ENCODE measurements at places on chromosomes 13 and 19.

- DNase-seq = peak; percentile 98
Measured at GRCh38 chr13:109243311-109243951, 543.0 kb downstream of the IRS2 start.

DNA sequence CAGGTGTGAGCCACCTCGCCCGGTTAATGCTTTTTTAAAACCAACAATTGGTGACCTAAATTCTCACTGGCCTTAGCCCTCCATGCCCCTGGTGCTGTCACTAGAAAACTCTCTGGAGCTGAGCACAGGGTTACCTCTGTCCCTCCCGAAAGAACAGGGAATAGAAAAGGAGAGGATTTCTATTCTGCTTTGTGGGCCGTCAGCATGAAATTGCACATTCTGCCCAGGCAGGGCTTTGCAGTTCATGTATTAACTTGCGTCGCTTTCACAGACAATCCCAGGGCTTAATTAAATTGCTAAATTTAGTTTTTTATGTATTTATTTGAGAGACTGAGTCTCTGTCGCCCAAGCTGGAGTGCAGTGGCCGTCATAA, 583 bp upstream of the ZNF480 start:
- no peak for DNase-seq

DNA sequence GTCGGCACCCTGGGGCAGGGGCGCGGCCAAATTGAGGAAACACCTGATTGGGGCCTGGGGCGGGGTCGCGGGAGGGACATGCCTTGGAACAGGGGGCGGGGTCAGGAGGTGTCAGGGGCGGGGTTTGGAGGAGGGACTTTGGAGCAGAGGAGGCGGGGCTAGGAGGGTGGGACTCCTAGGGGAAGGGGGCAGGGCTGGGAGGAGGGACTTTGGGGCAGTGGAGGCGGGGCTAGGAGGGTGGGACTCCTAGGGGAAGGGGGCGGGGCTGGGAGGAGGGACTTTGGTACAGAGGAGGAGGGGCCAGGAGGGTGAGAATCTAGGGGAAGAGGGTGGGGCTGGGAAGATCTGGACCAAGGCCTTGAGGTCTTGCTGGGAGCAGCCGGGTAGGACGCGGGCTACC, 21.9 kb downstream of the GRIN2D start:
- peak; percentile 53 for DNase-seq

DNA sequence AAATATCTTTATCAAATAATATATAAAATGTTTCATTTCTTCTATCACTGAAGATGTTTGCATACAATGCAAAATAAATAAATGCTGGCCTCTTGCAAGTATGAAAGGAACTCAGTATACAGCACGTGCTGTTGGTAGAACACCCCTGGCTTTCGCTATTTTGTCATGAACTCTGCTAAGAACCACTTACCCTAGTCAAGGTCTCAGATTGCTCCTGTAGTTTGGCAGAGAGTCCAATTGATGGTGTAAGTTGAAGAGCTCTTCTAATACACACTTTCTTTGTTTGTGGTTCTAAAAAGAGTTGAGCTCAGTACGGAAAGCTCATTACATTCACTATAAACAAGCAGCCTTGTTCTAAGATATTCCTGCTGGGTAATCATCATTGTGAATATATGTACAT, 1258.9 kb downstream of the EFNB2 start:
- no peak for DNase-seq

- peak; percentile 48 for DNase-seq
Measured at GRCh38 chr13:31835932-31836331, 96.6 kb downstream of the RXFP2 start.

DNA sequence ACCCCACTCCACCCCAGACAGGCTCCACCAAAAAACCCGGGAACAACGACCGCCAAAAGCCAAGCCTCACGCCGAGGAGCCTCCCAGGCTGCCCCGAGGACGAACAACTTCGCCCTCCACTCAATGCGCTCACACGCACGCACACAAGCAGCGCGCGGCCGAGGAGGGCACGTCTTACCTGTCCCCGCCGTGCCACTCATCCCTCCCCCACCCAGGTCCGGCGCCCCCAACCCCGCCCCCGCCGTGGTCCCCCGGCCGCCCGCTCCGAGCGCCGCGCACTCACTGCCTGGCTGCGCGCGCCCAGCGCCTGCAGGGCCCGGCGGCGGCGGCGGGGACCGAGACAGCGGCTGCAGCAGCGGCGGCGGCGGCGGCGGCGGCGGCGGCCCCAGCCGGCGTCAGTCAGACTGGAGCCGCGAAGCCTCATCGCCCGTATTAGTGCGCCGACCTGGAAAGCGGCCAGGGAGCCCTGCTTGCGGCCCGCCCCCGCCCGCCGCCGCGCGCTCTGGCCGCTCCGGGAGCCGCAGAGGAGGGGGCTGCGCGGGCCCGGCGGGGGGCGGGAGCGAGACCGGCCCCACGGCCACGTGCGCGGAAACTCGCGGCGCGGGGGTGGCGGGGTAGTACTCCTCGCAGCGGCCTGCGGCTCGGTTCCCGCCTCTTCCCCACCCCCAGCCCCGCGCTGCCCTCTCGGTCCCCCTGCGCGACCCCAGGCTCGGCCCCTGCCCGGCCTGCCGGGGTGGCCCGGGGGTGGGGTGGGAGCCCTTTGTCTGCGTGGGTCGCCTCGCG, at the start of gene SMAD9:
Gene SMAD9, minus strand, starts transcription at position 406 of the 783 bp plus-strand sequence. CDS start 40,549 bp downstream, outside the sequence.
- peak; percentile 69 for DNase-seq

- DNase-seq = peak; percentile 51
Measured at GRCh38 chr13:48750588-48751383, 97.1 kb downstream of the CYSLTR2 start.

DNA sequence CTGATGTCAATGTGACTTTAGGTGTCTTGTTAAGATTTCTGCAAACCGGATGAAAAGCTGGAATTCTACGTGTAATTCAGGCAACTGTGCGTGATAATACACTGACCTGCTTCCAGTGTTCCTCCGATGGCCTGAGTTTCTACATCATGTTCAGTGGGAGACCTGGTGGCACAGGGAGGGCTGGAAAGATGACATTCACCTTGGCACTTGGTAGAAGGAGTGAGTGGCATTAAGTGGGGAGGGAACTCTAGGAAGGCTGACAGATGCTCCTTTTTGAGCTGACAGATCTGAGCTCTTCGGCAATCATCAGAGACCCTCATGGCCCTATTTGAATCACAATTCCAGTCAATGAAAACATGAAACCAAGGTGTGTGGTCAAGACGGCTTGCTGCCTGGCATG, 4.0 kb downstream of the CACNA1A start:
- DNase-seq = no peak

DNA sequence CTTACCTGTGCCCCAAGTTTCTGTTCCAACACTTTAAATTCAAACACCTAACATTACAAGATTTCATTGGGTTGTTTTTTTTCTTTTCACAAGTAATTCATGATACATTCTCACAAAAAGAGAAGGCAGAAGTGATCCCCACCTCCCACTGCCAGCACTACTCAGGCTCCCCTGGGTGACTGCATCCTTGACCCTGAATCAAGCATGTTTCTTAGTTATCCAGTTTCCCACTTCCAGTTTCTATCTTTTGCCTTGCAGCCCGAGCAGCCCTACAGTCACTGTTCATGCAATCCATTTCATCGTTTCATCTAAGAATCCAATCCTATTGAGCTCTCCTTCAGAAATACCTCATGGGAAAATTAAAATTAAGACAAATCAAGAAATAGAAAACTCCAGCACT, 61.4 kb downstream of the RNASEH2B start:
- no peak for DNase-seq

- no peak for DNase-seq
Measured at GRCh38 chr13:19154843-19155242, 26.8 kb downstream of the TUBA3C start.

DNA sequence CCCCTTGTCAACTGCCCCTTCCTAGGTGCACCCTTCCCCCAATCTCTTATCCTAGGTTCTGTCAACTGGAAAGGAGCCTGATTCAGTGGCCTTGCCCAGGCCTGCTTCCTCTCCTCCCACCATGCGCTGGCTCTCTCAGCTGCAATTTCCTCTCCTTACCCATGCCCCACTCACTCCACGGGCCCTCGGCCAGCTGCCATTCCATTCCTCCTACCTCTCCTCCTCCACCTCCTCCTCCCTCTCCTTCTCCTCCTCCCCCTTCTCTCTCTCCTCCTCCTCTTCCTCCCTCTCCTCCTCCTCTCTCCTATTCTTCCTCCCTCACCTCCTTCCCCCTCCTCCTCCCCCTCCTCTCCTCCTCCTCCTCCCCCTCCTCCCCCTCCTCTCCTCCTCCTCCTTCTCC, 9.6 kb upstream of the TIMM44 start:
- peak; percentile 50 for DNase-seq

DNA sequence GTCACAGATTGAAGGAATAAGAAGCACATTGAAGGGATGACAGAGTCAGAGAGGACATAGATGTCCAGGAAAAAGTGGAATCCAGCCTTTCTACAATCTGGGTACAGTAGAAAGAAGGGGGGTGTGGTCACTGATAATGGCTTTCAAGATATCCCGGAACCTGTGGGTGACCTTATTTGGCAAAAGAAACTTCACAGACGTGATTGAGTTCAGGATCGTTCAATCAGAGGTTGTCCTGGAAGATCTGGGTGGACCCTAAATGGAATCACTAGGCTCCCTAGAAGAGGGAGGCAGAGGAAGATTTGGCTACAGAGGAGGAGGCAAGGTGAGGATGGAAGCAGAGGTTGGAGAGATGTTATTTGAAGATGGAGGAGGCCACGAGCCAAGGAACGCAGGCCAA, 13.0 kb upstream of the SYCN start:
- no peak for DNase-seq

GRCh38 chr13:46562152-46562551, 9.2 kb downstream of the LRCH1 start:
- DNase-seq = no peak

DNA sequence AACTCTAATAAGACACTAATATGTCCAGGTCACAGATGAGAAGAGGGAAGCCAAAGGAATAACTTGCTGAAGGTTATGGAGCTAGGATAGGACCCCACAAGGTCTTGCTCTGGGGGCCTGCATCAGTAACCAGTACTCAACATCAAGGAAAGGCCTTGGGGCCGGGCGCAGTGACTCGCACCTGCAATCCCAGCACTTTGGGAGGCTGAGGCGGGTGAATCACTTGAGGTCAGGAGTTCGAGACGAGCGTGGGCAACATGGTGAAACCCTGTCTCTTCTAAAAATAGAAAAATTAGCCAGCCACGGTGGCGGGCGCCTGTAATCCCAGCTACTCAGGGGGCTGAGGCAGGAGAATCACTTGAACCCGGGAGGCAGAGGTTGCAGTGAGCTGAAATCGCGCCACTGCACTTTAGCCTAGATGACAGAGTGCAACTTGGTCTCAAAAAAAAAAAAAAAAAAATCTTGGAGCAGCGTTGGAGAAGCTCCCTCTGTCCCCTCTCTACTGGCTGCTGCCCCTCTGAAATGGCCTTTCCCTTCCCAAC, 1.8 kb downstream of the LONP1 start:
- peak; percentile 55 for DNase-seq

GRCh38 chr19:46849610-46850009, 1.0 kb downstream of the AP2S1 start:
- no peak for DNase-seq

GRCh38 chr19:12772323-12772722, 3.0 kb downstream of the HOOK2 start:
- no peak for DNase-seq

- DNase-seq = no peak
Measured at GRCh38 chr19:18508585-18508984, 13.3 kb downstream of the ELL start.

Data from AG10803 (cell line).